ENCODE measurements at places on chromosomes 12 and 14.
A peak's percentile ranks its signal among the peaks of the same experiment; 100 is the strongest.

DNA sequence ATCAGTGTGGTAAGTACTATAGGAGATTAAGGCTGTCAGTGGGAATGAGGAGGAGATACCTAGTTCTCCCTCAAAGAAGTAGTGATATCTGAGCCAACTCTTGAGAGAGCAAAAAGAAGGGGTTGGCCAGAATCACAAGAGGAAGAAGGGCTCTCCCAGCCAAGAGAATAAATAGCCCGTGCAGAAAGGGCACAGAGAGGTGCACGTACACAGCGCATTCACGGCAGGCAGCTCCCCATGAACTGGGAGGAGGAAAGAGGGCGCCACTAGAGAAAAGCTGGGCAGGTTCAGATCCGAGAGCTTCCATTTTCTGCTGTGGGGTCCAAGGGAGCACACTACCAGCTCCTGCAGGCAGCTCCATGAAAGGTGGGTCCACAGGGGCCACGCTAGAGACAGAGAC is 59.9 kb downstream of the PPP2R5E start:
- DNase-seq: no peak

- DNase-seq: no peak
These were observed 3.4 kb downstream of the ARG2 start for GRCh38 chr14:67623114-67623513.

- no peak for DNase-seq
These were observed 36.2 kb downstream of the TMEM120B start for GRCh38 chr12:121748571-121749265.

DNA sequence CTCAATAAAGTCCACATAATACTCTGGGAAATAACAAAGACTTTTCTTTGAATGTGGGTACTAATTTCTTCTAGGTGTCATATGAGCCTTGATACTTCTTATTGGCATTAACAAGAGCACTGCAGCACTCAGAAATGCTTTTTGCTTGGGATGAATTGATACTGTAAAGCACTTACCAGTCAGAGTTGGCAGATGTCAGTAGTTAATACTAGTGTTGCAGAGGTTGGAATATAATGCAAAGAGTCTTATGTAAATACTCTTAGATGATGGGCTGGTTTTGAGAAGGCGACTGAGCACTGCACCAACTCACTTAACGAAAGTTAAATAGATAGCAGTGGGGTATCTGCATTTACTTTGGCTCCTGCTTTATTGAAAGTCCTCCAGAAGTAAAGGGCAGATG is 25.6 kb upstream of the MBIP start:
- DNase-seq: no peak

DNA sequence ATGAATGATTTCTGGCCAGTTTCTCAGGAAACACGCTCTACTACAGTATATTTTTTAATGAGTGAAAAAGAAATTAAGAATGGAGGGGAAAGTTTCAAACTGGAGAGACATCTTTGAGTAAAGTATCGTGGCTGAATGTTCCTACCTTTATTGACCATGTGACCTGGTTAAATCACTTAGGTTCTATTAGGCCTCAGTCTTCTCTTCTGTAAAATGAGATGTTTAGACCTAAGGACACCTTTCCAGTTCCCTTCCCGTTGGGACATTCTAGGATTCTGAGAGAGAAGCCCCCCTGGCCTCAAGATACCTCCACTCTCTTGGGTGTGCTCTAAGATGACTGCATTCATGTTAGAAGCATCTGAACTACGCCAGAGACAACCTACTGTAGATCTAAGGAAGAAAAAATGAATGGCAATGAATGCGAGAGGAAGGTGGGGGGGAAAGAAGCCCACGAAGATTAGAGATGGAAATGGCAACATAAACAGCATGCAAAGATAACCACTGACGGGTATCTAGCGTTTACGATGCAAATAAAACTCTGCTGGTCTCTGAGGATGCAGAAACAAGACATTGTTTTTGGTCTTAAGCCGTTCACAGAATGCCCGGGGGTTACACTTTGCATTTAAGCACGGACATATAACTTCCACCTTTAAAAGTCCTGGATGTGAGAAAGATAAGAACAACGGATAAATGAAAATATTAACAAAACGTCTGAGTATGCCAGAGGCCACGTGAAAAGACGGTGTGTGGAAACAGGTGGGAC is 599 bp upstream of the CPSF6 start:
- DNase-seq: no peak

DNA sequence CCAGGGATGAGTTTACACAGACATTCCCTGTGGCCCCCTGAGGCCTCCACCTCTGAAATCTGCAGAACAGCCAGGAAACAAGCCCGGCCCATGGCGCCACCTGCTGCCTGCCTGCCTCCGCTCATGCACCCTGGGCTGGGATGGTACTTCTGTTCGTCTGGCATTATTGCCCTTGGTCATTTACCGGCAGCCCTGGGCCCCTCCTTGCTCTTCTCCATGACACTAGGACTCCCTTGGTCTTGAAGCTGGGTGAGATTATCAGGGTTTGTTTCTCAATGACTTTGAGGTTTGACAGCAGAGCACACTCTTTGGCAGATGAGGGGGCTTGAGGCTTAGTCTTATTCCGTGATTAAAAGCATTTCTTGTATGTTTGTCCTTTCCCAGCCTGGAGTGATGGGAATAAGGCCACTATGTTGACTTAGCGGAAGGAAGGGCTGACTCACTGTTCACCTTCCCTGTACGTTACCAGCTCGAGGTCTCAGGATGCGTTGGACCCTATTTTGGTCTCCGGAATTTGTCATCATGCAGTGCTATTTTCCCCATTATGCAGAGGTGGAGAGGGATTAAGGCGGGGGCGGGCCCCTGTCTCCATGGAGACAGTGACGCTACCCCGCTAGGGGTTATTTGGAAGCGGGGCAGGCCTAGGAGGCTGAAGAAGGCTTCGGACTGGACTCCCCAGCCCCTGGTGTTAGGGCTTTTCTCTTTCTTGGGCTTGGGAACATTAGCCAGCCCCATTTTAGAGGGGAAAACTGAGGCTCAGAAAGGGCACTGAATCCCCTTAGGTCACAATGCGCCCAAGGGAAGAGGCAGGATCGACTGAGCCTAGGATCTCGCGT is 706 bp upstream of the PEX5 start:
- DNase-seq: peak; percentile 65

GRCh38 chr12:25824734-25825133 is 133.7 kb upstream of the RASSF8 start:
- DNase-seq: no peak

GRCh38 chr12:716506-716905 is 35.9 kb upstream of the WNK1 start:
- peak; percentile 41 for DNase-seq

- DNase-seq: no peak
These were observed 2.5 kb downstream of the TRAF3 start for GRCh38 chr14:102779574-102780315.

- no peak for DNase-seq
These were observed 23.3 kb upstream of the CCER1 start for GRCh38 chr12:90978117-90978770.

DNA sequence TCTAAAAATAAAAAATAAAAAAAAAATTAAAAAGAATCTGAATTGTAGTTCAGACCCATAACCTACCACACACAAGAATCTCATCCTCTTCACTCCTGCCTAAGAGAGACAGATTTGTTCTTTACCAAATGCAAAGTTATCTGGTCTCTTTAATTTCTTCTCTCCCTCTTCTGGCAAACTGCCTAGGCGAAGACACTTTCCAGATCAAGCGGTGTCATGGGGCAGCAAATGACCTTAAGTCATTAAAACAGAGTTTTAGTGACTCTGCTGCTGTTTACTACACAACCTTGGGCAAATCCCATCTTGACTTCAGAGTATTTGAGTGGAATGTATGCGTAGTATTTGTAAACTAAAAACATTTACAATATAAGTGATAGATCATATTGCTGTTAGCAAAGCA is 60.9 kb upstream of the NID2 start:
- DNase-seq: no peak

- no peak for DNase-seq
These were observed 15.1 kb downstream of the EPYC start for GRCh38 chr12:90989686-90990111.

GRCh38 chr12:79933532-79934264 is 1.2 kb downstream of the PPP1R12A start:
- no peak for DNase-seq

DNA sequence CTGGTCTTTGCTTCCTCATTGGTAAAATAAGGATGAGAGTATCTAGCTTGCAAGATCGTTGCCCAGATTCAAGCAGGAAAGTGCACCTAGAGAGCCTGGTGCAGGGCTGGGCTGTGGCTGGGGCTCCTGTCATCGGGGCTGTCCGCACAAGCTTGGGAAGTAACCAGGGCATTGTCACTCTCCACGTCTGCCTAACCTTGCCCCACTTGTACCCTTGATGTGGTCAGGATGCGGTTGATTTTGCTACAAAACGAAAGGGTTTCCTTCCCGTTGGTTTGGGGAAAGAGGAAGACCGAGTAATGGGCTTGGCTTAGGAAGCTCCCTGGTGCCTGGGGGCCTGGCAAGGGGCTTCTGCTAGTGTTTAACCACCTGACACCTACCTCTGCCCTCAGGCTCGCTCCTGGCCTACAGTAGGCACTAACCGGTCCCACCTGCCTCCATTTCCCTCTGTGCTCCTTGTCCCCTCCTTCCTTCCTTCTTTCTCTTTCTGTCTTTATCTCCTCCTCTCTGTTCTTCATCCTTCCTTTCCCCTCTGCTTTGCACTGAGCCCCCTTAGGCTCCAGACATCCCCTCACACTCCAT is 21.8 kb downstream of the MVK start:
- DNase-seq: peak; percentile 31

DNA sequence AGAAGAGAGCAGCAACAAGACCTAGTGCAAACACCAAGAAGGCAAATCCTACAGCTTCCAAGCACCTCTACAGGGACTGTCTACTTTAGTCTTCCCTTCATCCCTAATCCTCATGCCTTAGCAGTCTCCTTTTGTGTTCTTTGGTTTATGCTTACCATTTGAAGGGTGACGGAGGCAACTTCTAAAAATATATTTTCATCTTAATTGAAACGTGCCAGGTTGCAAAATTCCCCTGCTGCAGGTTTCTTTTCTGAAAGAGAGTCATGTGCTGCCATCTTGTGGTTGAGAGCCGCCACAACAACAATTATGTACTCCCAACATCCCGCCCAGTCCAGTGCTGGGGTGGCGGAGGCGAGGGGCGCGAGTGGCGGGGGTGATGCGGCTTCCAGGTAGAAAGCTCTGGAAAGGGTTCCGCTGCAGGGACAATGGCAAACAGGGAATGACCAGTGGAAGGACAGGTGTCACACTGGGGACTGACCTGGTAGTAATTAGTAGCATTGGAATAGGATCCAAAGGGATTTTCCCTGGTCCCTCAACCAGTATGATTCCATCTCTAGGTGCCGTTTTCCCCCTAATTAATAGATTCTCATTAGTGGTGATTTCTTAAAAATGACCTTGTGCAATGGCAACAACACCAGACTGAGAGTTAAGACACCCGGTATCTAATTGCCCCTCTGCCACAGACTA is 80.3 kb upstream of the GNG2 start:
- peak; percentile 54 for DNase-seq

GRCh38 chr12:103846415-103846814 is 5.4 kb upstream of the NT5DC3 start:
- DNase-seq: no peak

DNA sequence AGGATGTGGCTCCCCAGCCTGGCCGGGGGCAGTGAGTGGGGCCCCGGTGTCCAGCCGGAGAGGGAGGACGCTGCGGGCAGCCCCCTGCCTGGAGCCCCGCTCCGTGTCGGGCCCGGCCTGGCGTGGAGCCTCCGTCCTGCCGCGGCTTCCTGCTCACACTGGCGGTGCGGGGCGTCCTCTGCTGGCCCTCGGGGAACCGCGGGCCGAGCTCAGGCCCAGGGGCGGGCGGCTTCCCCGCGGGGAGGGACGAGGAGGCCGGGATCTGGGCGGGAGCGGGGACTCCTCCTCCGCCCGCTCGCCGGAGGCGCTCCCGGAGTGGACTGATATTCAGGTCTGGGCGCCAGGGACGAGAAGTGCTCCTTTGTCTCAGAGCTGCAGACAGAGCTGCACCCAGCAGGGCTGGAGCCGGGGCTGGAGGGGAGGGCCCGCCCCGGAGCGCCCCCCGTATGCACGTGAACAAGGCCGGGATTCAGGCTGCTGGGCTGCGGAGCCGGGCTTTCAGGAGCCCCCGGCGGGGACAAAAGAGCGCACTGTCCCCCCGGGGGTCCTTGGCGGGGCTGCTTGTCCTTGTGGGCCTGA is 2.2 kb downstream of the MMP17 start:
- no peak for DNase-seq

GRCh38 chr14:87615047-87615446 is 377.9 kb downstream of the GALC start:
- no peak for DNase-seq

DNA sequence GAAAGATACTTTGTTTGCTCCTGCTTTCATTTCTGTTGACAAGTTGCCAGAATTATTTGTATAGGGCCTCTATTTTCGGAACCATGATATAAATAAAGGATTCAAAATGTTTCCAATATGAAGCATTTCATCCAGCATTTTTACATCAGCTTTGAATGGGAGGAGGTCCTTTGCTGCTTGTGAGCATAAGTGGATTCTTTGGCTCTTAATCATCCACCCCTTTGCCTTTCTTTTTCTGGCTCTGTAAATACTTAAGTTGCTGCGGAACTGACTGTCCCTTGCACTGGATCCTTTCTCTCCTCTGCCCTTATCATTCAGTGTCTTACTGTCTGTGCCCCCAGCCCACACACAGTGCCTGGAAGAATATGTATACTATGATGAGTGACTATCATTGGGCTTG is 357.3 kb upstream of the RGS6 start:
- no peak for DNase-seq

- DNase-seq: no peak
These were observed 3.1 kb downstream of the FICD start for GRCh38 chr12:108518101-108518715.

DNA sequence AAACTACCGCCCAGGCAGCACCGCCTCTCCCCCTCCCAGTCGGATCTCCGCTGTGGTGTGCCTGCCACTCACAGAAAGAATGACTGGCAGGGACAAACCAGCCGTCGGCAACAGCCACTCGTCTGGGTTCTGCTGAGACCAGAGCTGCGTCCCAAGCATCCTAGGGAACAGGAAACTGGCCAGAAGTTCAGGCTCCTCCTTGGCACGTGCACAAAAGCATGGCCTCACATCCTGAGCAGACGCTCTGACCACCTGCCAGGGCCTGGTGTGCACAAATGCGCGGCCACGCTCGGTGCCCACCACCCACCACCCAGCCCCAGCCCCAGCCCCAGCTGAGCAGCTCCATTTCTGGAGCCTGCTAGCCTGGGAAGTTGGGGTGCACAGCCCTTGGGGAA is 214.8 kb downstream of the DPF3 start:
- no peak for DNase-seq

DNA sequence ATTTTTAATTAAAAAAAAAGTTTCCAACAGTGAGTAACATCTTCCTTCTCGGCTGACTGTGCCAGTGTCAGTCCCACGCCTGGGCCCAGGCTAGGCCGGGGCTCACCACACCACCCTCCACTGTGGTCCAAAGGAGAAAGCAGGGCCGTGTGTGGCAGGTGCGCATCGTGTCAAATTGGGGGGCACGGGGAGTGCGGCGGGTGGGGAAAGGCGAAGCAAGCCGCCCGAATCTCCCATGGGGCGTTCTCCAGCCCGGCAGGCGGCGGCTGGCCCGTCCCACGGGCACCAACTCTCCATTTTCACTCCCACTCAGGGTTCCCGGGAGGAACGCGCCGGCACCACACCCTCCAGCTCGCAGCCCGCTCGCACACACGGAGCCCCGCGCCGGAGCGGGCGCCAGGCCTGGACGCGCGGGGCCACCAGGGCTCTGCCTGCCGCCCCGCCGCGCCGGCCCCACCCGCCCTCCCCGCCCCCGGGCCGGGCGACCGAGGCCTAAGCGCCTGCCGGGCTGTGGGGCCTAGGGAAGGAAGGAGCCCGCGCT is 604 bp downstream of the EEA1 start:
- peak; percentile 60 for DNase-seq

- DNase-seq: no peak
These were observed 22.8 kb downstream of the TMBIM6 start for GRCh38 chr12:49764126-49764525.

GRCh38 chr12:81974762-81975161 is 215.6 kb upstream of the PPFIA2 start:
- DNase-seq: no peak
